ENCODE measurements at places on chromosomes 6 and 20.

- DNase-seq = no peak
Measured at GRCh38 chr6:21151119-21151518, 442.4 kb upstream of the SOX4 start.

- DNase-seq = no peak
Measured at GRCh38 chr20:51493346-51493791, 49.1 kb downstream of the NFATC2 start.

DNA sequence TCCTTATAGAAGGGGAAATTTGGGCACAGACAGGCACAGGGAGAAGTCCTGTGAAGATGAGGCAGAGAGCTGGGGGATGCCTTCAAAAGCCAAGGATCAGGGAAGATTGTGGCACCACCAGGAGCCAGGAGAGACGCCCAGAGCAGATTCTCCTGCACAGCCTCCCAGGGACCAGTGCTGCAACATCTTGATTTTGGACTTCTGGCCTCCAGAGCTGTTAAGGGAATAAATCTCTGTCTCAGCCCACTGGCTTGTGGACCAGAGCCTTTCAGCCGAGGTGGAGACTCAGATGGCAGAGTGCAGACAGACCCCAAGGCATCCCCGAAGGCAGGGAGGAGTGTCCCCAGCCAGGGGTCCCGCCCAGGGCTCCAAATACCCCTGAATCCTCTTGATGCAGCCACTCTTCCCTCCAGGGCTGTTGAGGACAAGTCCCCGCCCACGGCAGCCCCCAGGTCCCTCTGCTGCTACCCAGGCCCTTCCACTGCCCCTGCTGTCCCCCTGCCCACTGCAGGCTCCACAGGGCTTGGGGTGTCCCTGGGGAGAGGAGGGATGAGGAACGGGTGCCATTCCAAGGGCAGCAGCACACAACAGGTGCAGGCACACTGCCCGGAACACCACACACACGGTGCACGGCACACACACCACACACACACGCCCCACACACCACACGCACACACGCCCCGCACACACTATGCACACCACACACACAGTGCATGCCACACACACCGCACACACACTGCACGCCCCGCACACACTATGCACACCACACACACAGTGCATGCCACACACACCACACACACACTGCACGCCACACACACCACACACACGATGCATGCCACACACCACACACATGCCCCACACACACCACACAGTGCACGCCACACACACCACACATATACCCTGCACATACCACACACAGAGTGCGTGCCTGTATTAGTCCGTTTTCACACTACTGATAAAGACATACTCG, 311.4 kb downstream of the TAF4 start:
- DNase-seq = no peak

DNA sequence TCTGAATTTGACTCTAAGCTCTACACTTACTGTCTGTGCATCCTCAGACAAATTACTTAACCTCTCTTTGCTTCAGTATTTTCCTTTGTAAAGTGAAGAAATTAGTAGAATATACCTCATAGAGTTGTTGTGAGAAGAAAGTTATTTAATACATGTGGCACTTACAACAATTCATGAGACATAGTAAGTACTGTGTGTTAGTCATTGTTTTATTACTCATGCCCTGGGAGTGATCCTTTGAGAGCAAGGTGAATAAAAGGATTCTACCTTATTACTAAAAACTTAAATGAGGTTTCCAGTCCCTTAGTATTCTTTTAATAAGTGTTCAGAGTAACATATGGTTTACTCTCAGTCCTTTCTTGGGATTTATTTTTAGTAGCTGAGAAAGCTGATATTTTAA, 233.6 kb upstream of the MAP3K7 start:
- no peak for DNase-seq

DNA sequence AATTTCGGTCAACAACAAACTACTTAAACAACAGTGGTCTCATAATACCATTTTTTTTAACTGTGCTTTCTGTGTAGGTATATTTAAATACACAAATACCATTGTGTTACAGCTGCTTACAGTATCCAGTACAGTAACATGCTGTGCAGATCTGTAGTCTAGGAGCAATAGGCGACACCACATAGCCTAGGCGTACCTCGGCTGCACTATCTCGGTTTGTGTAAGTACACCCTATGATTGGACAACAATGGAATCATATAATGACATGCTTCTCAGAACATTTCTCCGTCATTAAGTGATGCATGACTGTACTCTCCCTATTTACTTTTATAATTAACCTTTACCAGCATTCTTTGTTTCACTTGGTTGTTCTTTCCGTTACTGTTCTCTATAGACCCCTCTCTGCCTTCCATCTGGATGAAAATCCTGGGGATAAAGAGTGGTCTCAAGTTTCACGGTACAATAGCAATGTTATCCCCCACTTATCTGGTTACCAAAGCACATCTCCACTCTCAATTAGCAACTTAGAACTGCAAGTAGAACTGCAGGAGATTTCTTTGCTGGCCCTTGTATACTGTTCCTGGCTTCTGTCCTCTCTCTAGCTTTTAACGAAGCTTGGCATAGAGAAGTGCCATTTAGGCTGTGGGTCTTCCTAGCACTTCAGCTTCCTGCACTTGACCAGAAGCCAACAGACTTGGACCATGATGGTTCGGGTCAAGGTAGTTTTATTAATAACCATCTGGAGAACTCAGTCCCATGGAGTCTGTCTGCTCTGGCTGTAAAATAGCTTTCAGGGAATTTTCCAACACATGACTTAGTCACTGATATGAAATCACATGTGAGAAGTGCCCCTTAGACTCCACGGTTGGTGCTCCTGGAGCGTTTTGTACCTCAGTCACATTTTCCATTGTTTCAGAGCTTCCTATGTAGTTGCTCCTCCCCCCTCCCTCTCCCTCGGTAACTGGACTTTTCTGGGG, 80.4 kb upstream of the POPDC3 start:
- DNase-seq = no peak

- no peak for DNase-seq
Measured at GRCh38 chr6:150252714-150253444, 110.0 kb downstream of the PPP1R14C start.
